ENCODE measurements at places on chromosomes 5 and 9. TPM values are rescaled to one million over a fixed set of nuclear protein-coding genes. Genes with fewer than 3 reads are reported as not detected.

The USP20 gene
- 21.6 TPM for polyA plus RNA-seq

The IL4 gene
- polyA plus RNA-seq, result not detected

The PFN3 gene
- not detected for polyA plus RNA-seq

The RASEF gene
- polyA plus RNA-seq, result not detected

The EPB41L4B gene
- polyA plus RNA-seq, result 0.29 TPM

The SHC3 gene
- 4.5 TPM for polyA plus RNA-seq

The OMD gene
- not detected for polyA plus RNA-seq

Data from IMR-90 (cell line).